Activated T-helper 1 cell treated with anti-CD3 and anti-CD28 coated beads, Interleukin-2, amount 50 U/mL, for 16 hours (primary cell): ENCODE measurements at places on chromosomes 2 and 18.

- no peak for DNase-seq
Observed at GRCh38 chr2:105194022-105194675, 47.4 kb upstream of the GPR45 start.

DNA sequence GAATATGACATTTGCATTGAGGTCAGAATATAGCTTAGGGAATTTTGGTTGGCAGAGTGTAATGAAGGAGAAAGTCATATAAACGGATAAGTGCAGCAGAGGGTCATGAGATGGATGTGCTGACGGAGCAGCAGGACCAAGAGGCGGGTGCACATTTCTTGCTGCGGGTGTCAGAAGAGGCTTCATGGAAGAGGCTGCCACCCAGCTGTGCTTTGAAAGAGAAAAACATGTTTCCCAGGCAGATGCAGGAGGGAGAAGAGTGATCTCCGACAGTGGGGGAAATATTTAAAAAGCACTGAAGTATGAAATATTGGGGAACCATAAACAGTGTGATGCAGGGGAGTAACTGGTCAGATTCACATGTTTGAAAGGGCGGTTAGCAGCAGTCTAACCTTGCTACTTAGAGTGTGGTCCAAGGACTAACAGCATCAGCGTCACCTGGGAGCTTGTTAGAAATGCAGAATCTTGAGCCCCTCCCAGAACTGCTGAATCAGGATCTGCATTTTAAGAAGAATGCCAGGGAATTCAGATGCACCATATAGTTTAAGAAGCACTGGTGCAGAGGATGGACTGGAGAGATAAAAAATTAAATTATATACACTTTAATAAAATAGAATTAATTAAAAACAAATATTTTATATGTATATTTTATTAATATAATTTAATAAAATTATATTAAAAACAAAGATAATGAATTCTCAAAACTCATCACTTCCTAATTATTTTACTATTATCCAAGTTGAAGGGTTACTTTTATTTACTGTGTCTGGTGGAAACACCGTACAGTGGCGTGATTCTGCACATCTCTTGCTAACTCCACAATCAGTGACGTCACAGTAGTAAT, 36.1 kb upstream of the SCYGR1 start:
- DNase-seq = no peak

DNA sequence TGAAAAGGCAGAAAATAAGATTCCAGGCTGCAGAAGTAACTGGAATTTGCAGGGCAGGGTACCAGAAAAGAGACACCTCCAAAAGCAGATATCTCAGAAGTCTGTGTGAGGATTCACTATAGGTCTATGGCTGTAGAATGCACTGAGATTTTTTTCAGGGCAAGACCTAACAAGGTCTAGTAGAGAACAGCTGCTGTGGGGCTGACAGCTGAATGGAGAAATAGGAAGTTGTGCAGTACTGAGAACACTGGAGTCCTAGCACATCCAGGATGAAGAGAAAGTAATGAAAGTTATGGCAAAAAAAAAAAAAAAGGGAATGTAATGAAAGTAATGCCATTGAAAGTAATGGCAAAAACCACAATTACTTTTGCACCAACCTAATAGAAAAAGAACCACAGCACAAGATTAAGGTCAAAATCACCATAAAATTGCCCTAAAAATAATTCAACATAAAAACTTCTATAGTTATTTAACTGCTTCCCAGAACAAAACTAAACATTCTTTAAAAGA, 57.3 kb downstream of the CPO start:
- DNase-seq = no peak

DNA sequence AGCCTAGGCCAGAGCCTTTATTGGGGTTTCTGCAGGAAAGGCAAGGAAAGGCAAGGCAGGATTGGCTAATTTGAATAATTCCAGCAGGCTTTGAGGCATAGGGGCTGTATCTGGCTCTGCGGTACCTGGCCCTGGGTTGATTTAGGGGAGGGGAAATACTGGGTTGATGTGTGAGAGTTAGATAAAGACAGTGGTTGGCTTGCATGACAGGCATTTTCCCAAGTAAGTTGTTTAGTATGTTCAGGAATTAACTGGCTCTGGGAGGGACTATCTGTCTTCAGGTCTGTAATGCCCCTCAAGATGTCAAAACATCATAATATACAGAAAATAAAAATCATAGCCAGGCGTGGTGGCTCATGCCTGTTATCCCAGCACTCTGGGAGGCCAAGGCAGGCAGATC, 98.7 kb downstream of the UBR3 start:
- DNase-seq = no peak

GRCh38 chr2:25000036-25000435, 28.3 kb upstream of the DNAJC27 start:
- no peak for DNase-seq

- DNase-seq = no peak
Observed at GRCh38 chr2:49858113-49858490, 703.8 kb upstream of the FSHR start.

DNA sequence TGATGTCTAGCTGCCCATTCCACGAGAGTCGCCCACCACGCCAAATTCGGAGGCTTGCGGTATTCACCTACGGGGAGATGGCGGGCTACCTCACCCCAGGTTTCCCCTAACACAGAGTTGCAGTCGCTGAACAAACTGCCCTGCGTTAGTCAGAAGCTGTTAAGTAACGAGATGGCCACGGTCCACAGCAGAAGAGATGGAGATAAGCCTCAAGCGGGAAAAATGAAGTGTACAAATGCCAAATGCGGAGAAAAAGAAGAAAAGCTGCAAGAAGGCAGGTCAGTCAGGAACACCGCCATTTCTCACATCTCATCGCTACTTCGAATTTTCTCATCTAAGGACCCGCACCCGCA, 425 bp downstream of the ASB3 start:
- peak; percentile 3 for DNase-seq

GRCh38 chr2:172704072-172704936, 31.3 kb upstream of the RAPGEF4 start:
- DNase-seq = no peak

GRCh38 chr18:35624146-35624545, 42.6 kb downstream of the GALNT1 start:
- no peak for DNase-seq

- no peak for DNase-seq
Observed at GRCh38 chr2:130744287-130745117, 10.8 kb upstream of the AMER3 start.

GRCh38 chr2:128617029-128617590, 298.4 kb upstream of the HS6ST1 start:
- DNase-seq = no peak

DNA sequence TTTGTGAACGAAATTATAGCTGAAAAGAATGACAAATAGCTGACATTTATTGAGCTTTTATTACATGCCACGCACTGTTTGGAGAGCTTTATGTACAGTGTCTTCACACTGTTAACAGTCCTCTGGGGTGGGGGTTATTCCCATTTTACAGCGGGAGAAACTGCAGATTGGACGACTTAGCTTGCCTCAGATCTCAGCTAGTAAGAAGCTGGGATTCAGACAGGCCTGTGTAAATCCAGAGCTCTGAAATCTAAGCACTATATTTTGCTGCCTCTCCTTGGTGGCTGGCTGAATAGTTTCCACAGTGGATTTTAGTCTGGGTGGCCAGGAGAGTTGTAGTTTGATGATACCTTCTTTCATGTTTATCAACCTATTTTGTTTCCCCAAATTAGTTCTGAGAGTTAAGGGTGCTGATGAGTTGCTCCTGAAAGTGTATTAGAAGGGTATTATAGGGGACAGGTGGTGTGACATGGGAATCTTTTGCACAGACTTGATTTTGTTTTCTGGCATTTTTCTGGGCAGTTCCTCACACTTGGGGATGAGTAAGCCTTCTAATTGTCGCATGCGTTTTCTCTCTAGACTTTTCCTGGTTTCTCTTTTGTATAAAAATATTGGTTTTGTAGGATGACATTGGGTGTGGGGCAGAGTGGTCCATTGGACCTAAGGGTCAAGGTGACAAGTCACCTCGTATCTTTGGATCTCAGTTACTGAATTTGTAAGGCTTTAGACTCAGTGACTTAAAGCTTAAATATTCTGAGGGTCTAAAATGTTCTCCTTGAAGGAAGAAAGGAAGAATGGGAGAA, 1.5 kb downstream of the ACSL3 start:
- no peak for DNase-seq

DNA sequence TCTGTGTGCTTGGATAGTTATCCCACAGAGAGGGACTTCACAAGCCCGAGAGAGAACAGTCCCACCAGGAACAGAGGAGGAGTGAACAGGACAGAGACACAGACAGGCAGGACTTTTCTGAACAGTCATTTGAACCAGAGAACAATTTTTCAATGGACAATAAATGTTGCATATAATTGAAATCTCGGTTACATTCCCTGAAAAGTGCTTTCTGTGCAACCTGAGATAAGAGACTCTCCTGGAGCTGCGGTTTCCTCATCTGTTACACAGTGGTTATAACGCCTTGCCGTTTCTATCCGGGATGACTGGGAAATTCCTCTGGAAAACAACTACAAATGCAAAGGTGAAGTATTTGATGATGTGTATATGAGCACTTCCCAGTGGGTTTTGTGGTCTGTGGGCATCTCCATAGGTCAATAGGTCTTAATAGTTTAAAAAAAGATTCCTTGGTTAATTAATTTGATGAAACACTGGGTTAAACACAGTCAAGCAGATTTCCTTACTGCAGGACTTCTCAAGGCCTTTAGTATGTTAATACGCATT, 87.2 kb upstream of the HPCAL1 start:
- DNase-seq = no peak

DNA sequence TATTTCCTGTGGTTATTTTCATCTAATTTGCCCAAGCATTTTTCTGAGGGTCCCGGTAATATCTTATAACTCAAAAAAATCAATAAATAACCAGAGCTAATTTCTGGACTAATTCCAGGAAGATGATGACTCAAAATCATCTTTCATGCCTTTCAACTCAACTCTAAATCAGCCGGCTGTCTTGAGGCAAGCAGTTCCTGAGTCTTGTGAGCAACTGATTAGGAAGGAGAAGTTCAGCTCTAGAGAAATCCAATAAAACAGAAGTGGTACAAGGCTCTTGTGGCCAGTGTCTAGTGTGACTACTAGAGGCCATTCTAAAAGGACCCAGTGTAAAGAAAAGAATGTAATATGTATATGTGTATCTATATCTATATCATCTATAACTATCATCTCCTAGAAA, 890.4 kb downstream of the TRIB2 start:
- DNase-seq = no peak

DNA sequence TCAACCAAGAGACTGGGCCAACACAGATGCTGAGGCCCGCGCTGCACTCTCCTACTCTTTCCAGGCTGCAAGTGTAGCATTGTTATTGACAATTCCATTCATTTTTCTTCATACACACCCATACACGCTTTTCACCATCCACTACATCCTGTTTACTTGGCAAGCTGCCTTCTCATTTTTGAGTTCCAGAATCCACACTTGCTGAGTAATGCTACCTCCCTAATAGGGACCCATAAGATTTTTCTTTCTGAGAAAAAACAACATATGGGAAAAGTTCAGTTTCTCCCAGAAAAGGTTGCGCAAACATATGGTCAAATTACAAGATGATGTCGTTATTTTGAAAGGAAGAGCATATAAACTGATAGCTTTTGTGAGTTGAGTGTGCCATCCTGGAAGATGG, 3.3 kb upstream of the NETO1 start:
- no peak for DNase-seq

GRCh38 chr2:238114331-238114841, 14.2 kb downstream of the ESPNL start:
- DNase-seq = no peak

DNA sequence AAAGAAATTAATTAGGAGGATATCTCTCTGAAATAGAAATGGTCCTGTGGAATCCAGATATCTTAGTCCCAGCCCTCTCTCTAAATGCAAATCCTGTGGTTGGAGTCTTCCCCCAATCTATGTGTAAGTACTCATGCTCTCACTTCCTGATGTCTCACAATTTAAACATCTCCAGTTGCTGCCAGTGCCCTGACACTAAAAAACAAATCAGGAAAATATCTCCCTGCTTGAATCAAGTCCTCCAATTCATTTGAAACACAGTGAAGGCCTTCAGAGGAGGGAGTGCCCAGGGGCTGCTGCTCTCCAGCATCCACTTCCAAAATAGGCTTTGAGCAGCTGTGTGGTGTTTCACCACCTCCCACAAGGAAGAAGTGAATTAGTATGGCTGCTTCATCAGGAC, 413.8 kb downstream of the RAD51AP2 start:
- DNase-seq = no peak
